ENCODE measurements at places on chromosomes 7 and 10. TPM values are rescaled to one million over a fixed set of nuclear protein-coding genes. Genes with fewer than 3 reads are reported as not detected.

GRCh38 chr7:13282377-13282980 lies 595.0 kb downstream of the ARL4A start:
- peak; percentile 38 for DNase-seq

Gene DGKI
- 2.4 TPM for polyA plus RNA-seq

DNA sequence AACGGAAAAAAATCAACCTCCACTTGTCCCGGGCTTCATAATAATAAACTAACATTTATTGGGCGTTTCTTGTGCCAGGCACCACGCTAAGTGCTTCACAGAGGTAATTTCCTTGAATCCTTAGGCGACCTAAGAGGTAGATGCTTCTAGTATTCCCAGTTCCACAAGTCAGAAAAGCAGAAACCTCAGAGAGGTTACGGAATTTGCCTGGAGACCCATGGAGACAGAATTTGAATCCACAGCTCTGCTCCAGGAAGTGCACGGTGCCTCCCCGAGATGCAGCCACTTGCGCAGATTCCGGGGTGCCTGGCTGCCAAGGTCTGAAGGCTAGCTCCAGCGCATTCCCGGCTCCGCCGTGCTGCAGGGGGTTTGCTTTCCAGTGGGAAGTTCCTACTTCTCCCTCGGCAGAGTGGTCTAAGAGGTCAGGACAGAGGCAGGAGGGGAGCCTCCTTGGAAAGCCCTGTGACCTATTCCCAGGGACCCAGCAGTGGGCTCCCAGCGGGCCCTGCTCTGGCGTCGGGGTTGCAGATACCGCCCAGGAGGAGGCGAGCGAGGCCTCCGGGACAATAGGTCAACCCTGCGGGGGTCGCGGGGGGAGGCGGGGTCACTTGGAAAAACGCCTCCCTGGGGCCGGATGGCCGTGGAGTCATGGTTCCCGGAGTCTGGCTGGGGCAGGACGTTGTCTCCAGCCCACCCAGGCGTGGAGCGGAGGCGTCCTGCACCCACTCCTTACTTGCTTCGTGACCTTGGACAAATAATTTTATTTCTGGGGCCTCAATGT lies 10.1 kb upstream of the NKX2-3 start:
- DNase-seq, result no peak

Gene CCL26
- 8.7 TPM for polyA plus RNA-seq

Gene ABLIM1
- 19.8 TPM for polyA plus RNA-seq

- peak; percentile 43 for DNase-seq
These were observed 1.3 kb downstream of the OR2A5 start for GRCh38 chr7:144050093-144050492.

Gene CLCN1
- polyA plus RNA-seq, result not detected

Gene TMEM270
- 0.47 TPM for polyA plus RNA-seq

DNA sequence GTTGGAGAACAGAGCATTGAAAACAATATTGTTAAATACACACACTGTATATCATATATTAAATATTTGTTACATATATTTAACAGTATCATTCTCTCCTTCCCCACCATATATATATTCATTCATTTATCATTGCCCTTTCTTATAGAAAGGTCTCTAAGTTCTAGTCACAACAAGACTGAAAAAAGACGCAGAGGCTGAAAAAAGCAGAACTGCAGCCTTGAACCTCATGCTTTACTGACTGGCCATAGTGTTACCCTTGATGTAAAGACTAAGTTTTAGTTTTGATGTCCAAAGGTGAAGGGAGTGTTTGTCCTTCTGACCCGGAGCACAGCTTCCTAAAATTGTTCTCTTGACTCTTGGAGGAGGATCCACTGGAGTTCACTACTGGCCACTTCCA lies 247.9 kb downstream of the PTEN start:
- no peak for DNase-seq

- DNase-seq, result peak; percentile 79
These were observed 66.4 kb downstream of the EXOC6 start for GRCh38 chr10:92914478-92915325.

GRCh38 chr10:12944931-12945330 lies 56.6 kb downstream of the CCDC3 start:
- DNase-seq, result no peak

- DNase-seq, result no peak
These were observed 18.3 kb downstream of the ARMC3 start for GRCh38 chr10:22945934-22946673.

Gene TACR2
- 0.63 TPM for polyA plus RNA-seq

Gene ANKRD61
- 0.81 TPM for polyA plus RNA-seq

DNA sequence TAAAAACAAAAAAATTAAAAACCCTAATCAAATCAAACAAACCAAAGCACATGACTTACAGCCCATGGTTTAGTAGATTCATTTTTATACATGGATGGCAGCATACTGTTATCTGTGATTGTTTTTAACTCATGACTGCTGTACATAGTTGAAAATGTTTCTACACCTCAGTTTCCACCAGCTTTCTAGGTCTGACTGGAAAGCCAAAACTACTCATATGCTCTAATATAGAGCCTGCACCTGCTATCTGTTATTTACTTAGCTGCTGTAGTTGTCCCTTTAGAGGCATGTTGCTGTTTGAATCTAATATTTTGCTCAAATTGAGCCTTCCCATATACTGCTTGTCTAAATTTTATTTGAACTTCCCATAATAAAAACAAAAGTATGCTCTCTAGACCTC lies 289.9 kb upstream of the LRRN3 start:
- DNase-seq, result no peak

GRCh38 chr10:112115781-112116385 lies 67.7 kb downstream of the GPAM start:
- peak; percentile 58 for DNase-seq

Gene CALN1
- polyA plus RNA-seq, result 0.28 TPM

DNA sequence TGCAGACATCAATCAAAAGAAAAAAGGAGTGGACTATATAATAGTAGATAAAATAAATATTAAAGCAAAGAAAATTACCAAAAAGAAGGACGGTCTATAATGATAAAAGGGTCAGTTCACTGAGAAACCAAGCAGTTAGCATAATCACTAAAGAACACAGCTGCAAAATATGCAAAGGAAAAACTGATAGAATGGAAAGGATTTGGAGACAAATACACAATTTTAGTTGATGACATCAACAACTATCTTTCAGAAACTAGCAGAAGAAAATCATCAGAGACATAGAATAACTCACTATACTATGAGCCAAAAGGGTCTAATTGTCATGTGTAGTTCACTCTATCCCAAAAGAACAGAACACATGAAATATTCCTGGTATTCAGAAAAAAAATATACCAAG lies 316.4 kb upstream of the IGFBP3 start:
- no peak for DNase-seq

Gene SFTPD
- 233 TPM for polyA plus RNA-seq

Gene FAM237B
- polyA plus RNA-seq, result not detected

GRCh38 chr7:158259671-158260418 lies 327.8 kb downstream of the PTPRN2 start:
- DNase-seq, result no peak

GRCh38 chr10:102752934-102753664 lies 9.4 kb downstream of the WBP1L start:
- peak; percentile 73 for DNase-seq

- DNase-seq, result no peak
These were observed 285.1 kb upstream of the ADARB2 start for GRCh38 chr10:2022401-2022800.

GRCh38 chr7:143171697-143172096 lies 11.5 kb upstream of the TAS2R39 start:
- DNase-seq, result no peak

Gene ITGA8
- 3.9 TPM for polyA plus RNA-seq
